Small intestine (tissue), 16 donors: ENCODE measurements at places on chromosomes 1 and 21. TPM values are rescaled to one million over a fixed set of nuclear protein-coding genes. Genes with fewer than 3 reads are reported as not detected.

DNA sequence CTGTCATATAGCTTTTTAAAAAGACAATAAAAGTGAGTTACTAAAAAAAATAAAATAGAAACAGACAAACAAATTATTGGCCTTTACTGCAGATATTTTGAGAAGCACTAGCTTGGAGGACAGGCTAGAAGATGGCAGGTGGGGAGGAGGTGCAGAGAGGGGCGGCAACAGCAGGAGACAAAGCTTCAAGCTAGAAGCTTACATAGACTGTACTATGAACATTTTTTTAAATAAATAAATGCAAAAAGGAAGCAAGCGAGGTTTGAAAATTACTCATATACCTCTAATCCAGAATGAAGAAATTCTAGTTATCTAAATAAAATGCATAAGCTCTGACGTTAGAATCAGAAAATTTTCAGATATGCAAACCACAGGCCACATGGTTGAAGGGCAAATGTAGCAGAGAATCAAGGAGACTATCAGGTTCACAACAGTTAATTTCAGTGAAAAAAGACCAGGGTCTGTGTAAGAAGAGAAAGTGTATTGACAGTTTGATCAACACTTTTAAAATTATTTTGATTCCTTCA is 54.9 kb downstream of the NRIP1 start:
- no peaks in the 10 kb centered on the region for H3K27me3 ChIP-seq
- H3K36me3 ChIP-seq = no peaks in the 10 kb centered on the region

Gene SEC16B
- 10.2 TPM for polyA plus RNA-seq

DNA sequence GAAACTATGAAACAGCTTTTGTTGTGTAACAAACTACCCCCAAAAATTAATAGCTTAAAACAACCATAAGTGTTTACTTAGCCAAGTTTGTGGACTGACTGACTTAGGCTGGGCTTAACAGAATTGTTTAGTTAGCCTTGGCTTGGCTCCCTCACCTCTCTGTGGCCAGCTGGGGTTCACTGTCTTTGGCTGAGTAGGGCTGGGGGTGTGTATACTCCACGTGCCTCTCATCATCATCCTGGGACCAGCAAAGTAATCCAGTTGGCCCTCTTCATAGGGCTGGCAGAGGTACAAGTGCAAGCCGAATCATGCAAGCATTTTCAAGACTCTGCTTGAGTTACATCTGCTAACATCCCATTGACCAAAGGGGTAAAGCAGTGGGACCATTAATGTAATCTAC is 252.3 kb downstream of the BRINP2 start:
- H3K36me3 ChIP-seq = no peaks in the 10 kb centered on the region
- no peak overlapping the region for H3K27ac ChIP-seq
- DNase-seq = no peak
- H3K4me1 ChIP-seq = no peaks in the 10 kb centered on the region
- no peaks in the 10 kb centered on the region for H3K27me3 ChIP-seq
- no peak overlapping the region for H3K4me3 ChIP-seq

Gene LRRC38
- 0.09 TPM for polyA plus RNA-seq

Gene AIRE
- not detected for polyA plus RNA-seq

Gene GNG4
- polyA plus RNA-seq = 50.7 TPM

Gene TRIM33
- polyA plus RNA-seq = 6.9 TPM

Gene FCRL2
- polyA plus RNA-seq = 1.1 TPM

Gene JAM2
- 13.3 TPM for polyA plus RNA-seq

DNA sequence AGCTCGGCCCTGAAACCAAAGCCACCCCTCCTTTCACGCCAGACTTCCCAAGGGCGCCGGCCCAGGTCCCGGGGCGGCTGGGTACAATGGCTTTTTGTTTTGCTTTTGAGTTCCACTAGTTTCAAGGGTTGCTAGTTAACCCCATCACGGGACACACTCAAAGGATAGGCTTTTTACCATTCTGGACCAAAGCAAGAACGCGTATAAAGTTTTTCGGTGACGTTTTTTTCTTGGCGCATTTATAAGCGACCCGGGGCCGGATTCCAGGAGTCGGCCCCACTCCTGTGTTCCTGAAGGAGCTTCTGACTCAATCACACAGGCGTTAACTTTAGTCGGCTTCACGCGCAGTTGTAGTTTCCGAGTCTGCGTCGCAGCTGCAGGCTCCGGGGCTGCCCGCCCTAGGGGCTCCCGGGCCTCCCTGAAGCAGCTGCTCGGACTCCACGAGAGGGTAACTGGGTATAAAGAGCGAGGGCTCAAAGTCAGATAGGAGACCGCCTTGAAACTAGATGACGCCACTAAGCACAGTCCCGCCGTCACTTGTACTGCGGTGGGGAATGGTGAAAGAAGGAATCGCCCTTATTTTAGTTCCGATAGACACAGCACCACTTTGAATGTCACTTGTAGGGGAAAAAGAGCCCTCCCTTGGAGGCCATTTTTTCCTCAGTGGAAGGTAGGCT is 707 bp upstream of the KLHL21 start:
- DNase-seq = peak; percentile 90
- peak overlapping the region; percentile 95 for H3K27ac ChIP-seq
- no peaks in the 10 kb centered on the region for H3K27me3 ChIP-seq
- H3K36me3 ChIP-seq = peaks cover 13% of the 10 kb centered on the region
- H3K4me3 ChIP-seq = peak overlapping the region; percentile 89

GRCh38 chr1:23803674-23804073 is 3.1 kb upstream of the GALE start:
- H3K4me1 ChIP-seq = peaks cover 25% of the 10 kb centered on the region
- H3K36me3 ChIP-seq = no peaks in the 10 kb centered on the region
- no peaks in the 10 kb centered on the region for H3K27me3 ChIP-seq
- no peak for DNase-seq

Gene YTHDF2
- 42.2 TPM for polyA plus RNA-seq

Gene LCE1C
- polyA plus RNA-seq = not detected

Gene CXADR
- 39.2 TPM for polyA plus RNA-seq

GRCh38 chr21:32611471-32611997 is 643 bp downstream of the CFAP298 start:
- H3K27ac ChIP-seq = peak overlapping the region; percentile 92
- peaks cover 2% of the 10 kb centered on the region for H3K27me3 ChIP-seq
- no peaks in the 10 kb centered on the region for H3K36me3 ChIP-seq
- peak; percentile 53 for DNase-seq
- H3K4me1 ChIP-seq = no peaks in the 10 kb centered on the region
- H3K4me3 ChIP-seq = peak overlapping the region; percentile 98

Gene ELF3
- polyA plus RNA-seq = 487 TPM

Gene SLC30A10
- 6.5 TPM for polyA plus RNA-seq

Gene ATP1A1
- polyA plus RNA-seq = 1,048 TPM

Gene RAB25
- polyA plus RNA-seq = 216 TPM

Gene LAMB3
- 62.7 TPM for polyA plus RNA-seq

DNA sequence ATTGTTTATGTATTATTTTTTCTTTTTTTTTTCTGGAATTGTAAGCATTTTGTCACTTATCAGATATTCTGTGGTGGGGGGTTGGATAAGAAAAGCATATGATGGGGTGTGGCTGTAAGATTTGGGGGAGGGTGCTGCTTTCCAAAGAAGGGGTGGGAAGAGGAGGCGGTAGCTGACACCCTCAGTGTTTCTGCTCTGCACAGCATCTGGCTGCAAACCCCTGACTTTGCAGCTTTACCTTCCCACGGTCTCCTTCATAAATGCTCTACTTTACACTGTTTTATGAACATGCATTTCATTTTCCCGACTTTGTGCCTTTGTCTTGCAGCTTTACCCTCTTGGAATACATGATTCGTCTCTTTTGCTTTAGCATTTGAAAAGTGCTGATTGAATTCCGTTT is 7.6 kb downstream of the FMN2 start:
- no peak for DNase-seq
- no peak overlapping the region for H3K4me3 ChIP-seq
- H3K4me1 ChIP-seq = no peaks in the 10 kb centered on the region
- no peak overlapping the region for H3K27ac ChIP-seq
- H3K27me3 ChIP-seq = no peaks in the 10 kb centered on the region

Gene NTNG1
- not detected for polyA plus RNA-seq

DNA sequence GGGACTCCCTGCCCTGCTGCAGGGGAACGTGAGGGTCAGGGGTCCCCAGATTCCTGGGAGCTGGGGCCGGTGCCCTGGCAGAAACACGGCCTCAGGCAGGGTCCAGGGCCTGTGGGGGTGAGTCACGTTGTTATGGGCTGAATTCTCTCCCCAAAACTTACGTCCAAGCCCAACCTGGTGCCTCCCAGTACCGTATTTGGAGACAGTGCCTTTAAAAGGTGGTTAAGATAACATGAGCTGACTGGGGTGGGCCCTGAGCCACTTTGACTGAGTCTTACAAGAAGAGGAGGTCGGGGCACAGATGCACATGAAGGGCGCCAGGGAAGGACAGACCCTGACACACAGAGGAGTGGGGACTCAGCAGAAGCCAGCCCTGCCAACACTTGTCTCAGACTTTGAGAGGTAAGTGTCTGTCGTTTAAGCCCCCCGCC is 99.9 kb downstream of the WDR4 start:
- no peaks in the 10 kb centered on the region for H3K4me1 ChIP-seq
- H3K27ac ChIP-seq = no peak overlapping the region
- DNase-seq = no peak
- H3K36me3 ChIP-seq = no peaks in the 10 kb centered on the region
- no peaks in the 10 kb centered on the region for H3K27me3 ChIP-seq
- H3K4me3 ChIP-seq = no peak overlapping the region

DNA sequence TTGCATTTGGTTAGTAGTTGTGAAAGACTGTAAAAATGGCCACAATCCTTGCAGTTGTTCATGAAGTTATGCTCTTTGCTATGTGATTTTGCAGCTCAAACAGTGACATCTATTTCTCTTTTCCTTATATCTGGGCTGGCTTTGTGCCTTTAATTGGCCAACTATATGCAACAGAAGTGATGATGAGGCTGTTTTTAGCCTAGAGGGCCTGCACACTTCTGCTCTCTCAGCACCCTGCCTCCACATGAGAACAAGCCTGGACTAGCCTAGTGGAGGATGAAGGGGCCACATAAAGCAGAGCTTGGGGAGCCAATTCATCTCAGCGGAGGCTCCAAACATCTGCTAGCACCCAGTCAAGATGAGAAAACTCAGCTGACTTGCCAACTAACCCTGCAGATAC is 339.8 kb downstream of the OMA1 start:
- no peak overlapping the region for H3K4me3 ChIP-seq
- no peak overlapping the region for H3K27ac ChIP-seq
- DNase-seq = no peak
- no peaks in the 10 kb centered on the region for H3K4me1 ChIP-seq
- H3K27me3 ChIP-seq = no peaks in the 10 kb centered on the region
- no peaks in the 10 kb centered on the region for H3K36me3 ChIP-seq

Gene NCAM2
- polyA plus RNA-seq = 1.7 TPM

Gene POMGNT1
- polyA plus RNA-seq = 81.3 TPM

- H3K4me3 ChIP-seq = no peak overlapping the region
- H3K27ac ChIP-seq = no peak overlapping the region
- no peak for DNase-seq
- H3K36me3 ChIP-seq = peaks cover 9% of the 10 kb centered on the region
- H3K4me1 ChIP-seq = no peaks in the 10 kb centered on the region
Measured at GRCh38 chr1:113792986-113793385, 19.3 kb downstream of the RSBN1 start.

Gene AQP10
- polyA plus RNA-seq = 2.9 TPM

- H3K36me3 ChIP-seq = no peaks in the 10 kb centered on the region
- no peaks in the 10 kb centered on the region for H3K27me3 ChIP-seq
- H3K27ac ChIP-seq = no peak overlapping the region
- no peak for DNase-seq
Measured at GRCh38 chr1:246293366-246294121, 213.5 kb downstream of the SMYD3 start.

- no peaks in the 10 kb centered on the region for H3K36me3 ChIP-seq
- H3K27me3 ChIP-seq = no peaks in the 10 kb centered on the region
- no peaks in the 10 kb centered on the region for H3K4me1 ChIP-seq
- DNase-seq = no peak
- H3K4me3 ChIP-seq = no peak overlapping the region
Measured at GRCh38 chr21:31416465-31416864, 72.4 kb upstream of the TIAM1 start.

DNA sequence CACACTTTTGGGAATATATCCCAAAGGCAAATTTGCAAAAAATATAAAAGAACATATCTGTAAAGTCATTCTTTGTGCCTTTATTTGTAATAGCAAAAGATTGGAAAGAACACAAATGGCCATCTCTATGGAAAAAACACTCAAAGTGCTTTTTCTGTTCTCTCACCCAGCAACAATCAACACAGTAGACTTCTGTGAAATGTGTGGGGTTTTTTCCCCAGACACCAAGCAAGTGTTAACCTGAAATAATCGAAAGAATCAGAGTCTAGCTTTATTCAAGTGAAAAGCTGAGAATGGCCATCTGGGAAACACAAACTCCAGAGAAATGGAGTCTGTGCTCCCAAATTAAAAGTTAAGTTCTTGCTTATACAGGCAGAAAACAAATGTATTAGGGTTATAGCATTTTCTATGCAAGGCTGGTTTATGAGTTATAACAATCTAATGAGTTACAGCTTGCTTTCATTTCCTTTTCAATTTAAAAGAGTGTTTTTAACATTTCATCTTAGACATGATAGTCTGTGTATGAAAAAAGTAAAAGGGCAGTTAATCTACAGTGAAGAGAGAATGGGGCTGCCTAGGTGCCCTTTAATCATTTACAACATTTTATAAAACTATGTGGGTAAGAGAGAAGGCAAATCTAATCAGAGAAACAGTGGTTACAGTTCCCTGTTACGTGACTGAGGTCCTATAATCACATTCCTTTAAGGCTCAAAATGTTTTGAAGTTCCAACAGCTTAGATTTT is 46.6 kb downstream of the SLC30A7 start:
- no peak overlapping the region for H3K27ac ChIP-seq
- DNase-seq = no peak
- H3K27me3 ChIP-seq = no peaks in the 10 kb centered on the region
- no peak overlapping the region for H3K4me3 ChIP-seq
- H3K36me3 ChIP-seq = peaks cover 3% of the 10 kb centered on the region
- H3K4me1 ChIP-seq = no peaks in the 10 kb centered on the region

- no peaks in the 10 kb centered on the region for H3K4me1 ChIP-seq
- H3K36me3 ChIP-seq = no peaks in the 10 kb centered on the region
- no peak overlapping the region for H3K4me3 ChIP-seq
- no peak overlapping the region for H3K27ac ChIP-seq
Measured at GRCh38 chr1:154712166-154712810, 104.3 kb upstream of the ADAR start.

DNA sequence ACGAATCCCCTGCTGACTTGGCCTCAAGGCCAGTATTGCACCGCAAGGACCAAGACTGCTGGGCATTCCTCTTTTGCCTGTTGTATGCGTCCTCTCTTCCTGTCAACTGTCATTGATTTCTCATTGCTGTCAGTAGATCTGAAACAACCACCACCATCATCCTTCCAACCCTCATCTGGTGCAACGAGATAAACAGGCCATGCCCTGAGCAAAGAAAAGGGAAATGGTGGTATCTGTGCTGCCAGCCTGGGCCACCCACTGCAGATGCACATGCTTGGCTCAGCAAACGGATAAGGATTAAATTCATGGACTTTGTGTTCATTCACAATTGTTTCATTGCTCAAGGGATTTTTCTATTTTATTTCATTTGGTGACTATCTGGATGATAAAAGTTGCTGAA is 13.6 kb downstream of the OXCT2 start:
- H3K27me3 ChIP-seq = no peaks in the 10 kb centered on the region
- H3K4me3 ChIP-seq = no peak overlapping the region

DNA sequence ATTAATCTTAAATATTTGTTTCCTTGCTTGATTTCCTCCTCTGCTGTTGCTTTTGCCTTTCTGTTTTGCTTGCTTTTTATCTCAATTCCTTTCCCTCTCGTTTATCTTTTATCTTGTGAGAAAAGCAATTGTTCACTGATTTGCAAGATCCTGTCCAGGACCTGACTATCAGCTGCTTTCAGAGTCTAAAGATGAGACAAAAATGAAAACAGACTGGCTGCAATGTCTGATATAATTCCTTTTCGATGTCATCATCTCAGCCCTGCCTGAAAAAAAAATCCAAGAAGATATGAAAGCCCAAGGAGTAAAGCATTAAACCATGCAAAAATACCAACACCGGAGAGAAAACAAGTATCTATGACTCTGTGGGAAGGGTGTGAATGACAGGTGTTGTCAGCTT is 225.5 kb downstream of the PATJ start:
- H3K4me3 ChIP-seq = no peak overlapping the region
- H3K27ac ChIP-seq = no peak overlapping the region
- no peaks in the 10 kb centered on the region for H3K36me3 ChIP-seq
